GM04504 (cell line): ENCODE measurements at places on chromosomes 2 and 18.

DNA sequence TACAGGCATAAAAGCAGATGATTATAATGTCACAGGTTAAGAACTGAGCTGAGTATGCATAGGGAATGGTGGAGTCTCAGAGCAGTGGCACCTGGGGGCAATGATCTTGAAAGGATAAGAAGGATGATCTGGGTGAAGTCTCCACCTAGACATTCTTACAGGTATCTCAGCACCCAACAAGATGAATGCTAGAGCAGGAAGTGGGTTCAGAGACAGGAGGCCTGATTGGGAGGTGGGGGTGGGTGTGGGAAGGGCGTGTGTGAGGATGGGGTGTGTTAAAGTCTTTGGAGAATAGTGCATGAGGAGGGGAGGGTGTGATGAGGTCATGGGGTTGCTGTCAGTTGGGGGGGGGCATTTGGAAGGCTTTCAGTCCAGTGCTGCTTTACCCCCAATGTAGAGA lies 78.8 kb upstream of the UPP2 start:
- no peak for DNase-seq

GRCh38 chr2:36554531-36554930 lies 43.4 kb downstream of the FEZ2 start:
- no peak for DNase-seq

GRCh38 chr2:173090973-173091660 lies 15.5 kb downstream of the MAP3K20 start:
- no peak for DNase-seq

DNA sequence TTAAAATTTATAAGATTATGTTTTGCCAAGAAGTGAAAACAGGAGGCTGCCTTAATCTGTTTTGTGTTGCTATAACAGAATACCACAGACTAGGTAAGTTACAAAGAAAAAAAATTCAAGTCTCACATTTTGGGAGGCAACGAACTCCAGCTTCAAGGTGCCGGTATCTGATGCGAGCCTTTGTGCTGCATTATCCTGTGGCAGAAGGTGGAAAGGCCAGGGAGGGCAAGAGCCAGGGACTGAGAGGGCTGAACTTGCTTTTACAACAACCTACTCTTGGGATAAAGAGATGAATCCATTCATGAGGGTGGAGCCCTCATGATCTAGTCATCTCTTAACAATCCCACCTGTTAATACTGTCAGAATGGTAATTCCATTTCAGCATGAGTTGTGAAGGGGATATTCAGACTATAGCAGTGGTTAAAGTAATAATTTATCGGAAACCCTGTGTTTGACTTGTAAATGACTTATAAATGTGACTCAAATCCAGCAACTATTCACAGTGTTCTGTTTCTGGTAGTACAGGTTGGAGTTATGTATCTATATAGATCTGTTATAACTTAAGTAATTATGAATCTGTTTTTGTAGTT lies 3.7 kb downstream of the MTX2 start:
- no peak for DNase-seq

DNA sequence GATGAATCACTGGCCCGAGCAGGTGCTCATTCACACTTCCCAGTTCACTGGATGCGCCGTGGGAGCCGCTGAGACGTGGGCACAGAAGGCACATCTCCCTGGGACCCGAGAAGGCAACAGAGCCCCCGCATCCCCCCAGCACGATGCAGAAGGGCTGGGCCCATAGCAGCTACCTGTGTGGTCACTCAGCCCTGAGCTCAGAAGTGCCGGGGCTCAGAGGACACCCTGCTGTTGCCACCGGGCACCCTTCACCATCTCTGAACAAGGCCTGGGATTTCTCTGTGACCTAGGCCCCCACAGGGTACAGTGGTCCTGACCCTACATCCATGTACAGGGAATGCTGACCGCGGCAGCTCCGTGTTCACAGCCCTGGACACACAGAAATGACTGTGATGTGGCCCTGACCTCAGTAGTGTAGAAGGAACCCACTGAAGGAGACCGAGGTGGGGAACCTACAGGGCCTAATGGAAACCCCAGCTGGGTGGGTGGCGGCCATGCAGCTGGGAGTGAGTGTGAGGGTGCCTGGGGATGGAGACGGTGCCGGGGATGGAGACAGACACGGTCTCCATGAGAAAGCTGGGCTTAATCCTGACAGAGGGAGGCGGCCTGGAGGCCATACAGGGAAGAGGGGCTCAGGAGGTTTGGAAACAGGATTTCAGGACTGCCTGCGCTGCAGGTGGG lies 111.9 kb upstream of the OTOS start:
- DNase-seq, result no peak

DNA sequence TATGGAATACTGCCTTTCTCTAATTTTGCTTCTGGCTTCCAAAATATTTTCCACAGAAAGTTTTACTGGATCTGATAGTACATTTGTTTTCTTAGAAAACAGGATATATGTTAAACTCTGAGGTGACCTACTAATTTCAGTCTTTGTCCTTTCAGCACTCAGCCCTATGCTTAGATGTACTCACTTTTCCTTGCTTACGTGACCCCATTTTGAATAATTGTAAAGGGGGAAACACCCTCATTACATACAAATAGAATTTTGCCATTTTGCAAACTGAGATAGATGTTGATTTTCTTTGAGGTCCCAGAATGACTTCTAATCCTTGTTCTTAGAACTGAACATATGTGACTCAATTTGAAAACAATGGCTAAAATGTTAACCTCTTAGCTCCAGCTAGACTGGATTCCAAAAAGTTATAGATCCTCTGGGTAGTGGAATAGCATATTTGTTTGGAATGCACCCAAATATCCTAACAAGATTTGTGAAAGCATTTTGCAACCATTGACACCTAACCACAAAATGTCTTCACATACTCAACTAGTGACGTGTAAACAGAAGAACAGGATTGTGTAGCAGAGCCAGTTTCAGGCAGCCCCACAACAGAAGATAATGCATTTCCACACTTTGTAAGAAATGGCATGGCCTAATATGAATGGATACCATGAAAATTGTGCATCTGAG lies 44.8 kb upstream of the EHBP1 start:
- DNase-seq, result peak; percentile 80

DNA sequence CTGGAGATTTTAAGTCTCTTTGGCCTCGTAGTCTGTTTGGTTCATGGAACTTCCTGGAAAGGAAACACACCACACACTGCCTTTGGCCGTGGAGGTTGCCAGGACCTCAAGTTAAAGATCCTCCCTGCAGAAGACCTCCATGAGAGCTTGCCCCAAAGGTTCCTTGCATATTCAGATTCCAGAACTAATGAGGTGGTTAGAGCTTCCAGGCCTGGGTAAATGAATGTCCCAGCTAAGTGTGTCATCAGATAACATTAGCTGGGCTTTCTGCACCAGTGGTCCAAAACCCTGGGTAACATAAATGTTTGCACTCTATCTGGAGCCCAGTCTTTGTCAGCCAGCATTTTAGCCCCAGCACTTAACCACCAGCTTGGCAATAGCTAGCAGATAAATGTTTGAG lies 122.1 kb upstream of the EML6 start:
- no peak for DNase-seq
